ENCODE measurements at places on chromosomes 1 and 21.

DNA sequence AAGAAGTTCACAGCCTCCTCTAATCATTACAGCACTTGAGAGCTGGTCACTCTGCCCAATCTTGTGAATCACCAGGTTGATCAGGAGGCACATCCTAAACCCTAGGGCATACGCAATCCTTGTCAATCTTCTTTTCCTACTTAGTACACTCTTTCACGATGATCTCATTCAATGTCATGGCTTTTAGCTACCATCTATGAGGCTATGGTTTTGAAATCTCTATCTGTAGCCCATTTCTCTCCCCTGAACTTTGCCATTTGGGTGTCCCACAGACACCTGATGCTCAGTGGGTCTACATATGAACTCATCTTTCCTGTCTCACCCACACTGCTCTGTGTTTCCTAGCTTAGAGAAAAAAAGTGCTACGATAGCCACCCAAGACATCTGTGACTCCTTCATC is 1.9 kb upstream of the MED18 start:
- no peak for DNase-seq

DNA sequence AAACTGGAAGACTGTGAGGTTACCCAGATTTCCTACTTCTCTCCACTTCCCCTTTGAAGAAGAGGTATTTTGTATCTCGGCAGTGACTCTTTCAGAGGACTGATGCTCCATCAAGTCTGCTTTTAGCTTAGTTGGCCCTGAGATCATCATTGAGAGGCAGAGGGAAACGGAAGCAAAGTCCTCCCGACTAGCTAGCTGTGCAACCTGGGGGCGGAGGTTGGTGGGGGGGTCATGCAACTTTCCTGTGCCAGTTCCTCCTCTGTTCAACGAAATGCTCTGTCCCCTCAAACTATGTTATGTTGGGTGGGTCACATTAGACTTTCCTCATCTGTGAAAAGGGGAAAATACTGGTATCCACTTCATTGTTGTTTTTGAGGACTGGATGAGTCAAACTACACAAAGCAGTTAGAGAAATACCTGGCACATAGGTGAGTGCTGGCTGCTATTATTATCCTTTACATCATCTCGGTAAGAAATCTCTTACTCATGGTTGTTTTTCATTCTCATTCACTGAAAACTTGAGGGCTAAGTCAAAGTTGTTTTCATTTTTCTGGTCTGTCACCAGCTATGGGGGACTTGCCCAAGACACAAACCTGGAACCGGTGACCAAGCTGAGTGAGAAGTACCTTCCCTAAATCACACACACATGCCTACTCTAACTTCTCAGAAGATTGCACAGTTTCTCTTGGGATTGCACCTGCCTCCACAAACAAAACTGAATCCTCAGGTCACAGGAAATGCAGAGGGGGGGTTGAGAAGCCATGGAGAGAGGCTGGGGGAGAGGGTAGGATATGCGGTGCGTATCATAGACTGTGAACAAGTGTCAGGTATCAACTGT is 83.3 kb downstream of the ABCA4 start:
- DNase-seq = peak; percentile 66

- DNase-seq = no peak
Measured at GRCh38 chr1:193589597-193590040, 403.2 kb upstream of the B3GALT2 start.

DNA sequence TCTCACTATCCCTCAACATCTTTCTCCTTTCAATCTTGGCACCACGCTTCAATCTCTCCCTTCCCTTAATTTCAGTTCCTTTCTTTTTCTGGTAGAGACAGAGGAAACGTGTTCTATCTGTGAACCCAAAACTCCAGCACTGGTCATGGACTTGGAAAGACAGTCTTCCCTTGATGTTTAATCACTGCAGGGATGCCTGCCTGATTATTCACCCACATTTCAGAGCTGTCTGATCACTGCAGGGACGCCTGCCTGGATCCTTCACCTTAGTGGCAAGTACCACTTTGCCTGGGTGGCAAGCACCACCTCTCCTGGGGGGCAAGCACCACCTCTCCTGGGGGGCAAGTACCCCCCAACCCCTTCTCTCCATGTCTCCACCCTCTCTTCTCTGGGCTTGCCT is 27.8 kb downstream of the SELL start:
- DNase-seq = no peak

All from activated CD4-positive, alpha-beta T cell treated with anti-CD3 and anti-CD28 coated beads for 36 hours (primary cell).